Testis (tissue), 5 donors: ENCODE measurements at places on chromosomes 1 and 21. TPM values are rescaled to one million over a fixed set of nuclear protein-coding genes. Genes with fewer than 3 reads are reported as not detected.

The LCA5L gene
- total RNA-seq: 61.9 TPM

The PDC gene
- total RNA-seq: 0.37 TPM

The SRSF4 gene
- 77.1 TPM for total RNA-seq

The ATP6V1G3 gene
- not detected for total RNA-seq

The TNFSF18 gene
- 0.16 TPM for total RNA-seq

The TLCD4 gene
- total RNA-seq: 25.2 TPM
